ENCODE measurements at places on chromosomes 5 and 9.

GRCh38 chr9:133634081-133634691 lies 2.0 kb upstream of the DBH start:
- DNase-seq, result no peak

DNA sequence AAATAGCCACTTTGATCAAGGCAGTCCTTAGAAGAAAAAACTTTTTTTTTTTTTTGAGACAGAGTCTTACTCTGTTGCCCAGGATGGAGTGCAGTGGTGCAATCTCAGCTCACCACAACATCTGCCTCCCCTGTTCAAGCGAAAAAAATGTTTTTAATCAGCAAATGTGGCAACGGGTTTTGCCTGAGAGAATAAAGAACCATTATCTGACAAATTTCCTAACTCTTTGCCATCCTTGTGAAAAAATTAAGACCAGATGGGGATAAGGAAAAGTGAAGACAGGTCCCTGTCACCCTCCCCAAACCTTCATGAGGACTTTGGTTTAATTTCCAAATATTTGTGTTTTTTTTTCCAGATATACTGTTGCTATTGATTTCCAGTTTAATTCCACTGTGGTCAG lies 107.3 kb upstream of the SPOCK1 start:
- no peak for DNase-seq

GRCh38 chr9:125239631-125240597 lies 1.2 kb downstream of the HSPA5 start:
- no peak for DNase-seq

GRCh38 chr9:69140123-69140735 lies 33.8 kb upstream of the TJP2 start:
- no peak for DNase-seq

GRCh38 chr5:168525856-168526255 lies 3.2 kb upstream of the FBLL1 start:
- no peak for DNase-seq

GRCh38 chr5:42811591-42812446 lies at the start of gene SELENOP:
TSS of gene SELENOP (minus strand) at chr5:42811892. CDS start at chr5:42808353, 3,539 bp downstream.
- no peak for DNase-seq

- no peak for DNase-seq
These were observed 102.0 kb upstream of the SMC5 start for GRCh38 chr9:70156729-70157128.

DNA sequence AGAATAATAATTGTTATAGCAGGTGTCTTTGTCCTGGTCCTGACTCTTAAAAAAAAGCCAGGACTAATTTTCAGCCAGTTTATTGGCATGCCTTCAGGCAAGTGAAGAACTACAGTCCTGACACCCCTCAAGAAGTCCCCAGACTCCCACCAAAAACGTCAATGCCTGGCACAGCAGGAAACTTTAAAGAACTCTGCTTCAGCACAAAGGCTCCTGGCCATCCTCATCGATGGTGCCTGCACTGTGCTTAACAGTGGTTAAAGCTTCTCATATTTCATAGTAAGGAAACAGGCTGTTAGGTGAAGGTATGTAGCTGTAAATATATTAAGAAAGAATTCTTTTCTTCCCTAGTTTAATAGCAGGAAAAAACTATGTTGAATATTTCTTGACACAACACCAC lies 280.1 kb upstream of the PUM3 start:
- no peak for DNase-seq

DNA sequence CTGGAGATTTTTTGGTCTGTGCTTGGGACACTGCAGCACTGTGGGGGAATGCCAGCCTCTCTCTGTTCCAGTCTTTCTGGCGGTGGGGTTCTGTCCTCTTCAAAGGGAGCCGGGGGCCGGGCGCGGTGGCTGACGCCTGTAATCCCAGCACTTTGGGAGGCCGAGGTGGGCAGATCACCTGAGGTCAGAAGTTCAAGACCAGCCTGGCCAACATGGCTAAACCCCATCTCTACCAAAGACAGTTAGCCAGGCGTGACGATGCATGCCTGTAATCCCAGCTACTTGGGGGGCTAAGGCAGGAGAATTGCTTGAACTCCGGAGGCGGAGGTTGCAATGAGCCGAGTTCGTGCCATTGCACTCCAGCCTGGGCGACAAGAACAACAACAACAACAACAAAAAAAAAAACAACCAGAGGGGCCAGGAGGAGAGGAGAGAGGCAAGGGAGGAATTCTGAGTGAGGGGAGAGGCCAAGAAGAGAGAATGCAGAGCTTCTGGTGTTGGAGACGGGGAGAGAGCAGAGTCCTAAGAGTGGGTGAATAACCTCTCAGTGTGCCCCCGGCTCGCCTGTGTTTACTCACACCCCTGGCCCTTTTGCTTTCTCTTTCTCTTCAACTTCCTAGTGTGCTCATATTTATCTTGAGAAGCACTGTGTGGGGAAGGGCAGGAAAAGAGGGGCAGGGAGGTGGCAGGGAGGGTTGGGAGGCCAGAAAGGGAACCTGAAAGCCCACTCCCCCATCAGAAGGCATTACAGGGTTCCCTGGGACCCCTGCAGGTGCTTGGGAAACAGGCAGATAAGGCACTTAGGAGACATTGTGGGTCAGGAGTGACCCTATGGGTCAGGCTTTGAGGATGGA lies 3.2 kb upstream of the SET start:
- no peak for DNase-seq

GRCh38 chr5:175464942-175465233 lies 13.5 kb upstream of the SFXN1 start:
- DNase-seq, result no peak

DNA sequence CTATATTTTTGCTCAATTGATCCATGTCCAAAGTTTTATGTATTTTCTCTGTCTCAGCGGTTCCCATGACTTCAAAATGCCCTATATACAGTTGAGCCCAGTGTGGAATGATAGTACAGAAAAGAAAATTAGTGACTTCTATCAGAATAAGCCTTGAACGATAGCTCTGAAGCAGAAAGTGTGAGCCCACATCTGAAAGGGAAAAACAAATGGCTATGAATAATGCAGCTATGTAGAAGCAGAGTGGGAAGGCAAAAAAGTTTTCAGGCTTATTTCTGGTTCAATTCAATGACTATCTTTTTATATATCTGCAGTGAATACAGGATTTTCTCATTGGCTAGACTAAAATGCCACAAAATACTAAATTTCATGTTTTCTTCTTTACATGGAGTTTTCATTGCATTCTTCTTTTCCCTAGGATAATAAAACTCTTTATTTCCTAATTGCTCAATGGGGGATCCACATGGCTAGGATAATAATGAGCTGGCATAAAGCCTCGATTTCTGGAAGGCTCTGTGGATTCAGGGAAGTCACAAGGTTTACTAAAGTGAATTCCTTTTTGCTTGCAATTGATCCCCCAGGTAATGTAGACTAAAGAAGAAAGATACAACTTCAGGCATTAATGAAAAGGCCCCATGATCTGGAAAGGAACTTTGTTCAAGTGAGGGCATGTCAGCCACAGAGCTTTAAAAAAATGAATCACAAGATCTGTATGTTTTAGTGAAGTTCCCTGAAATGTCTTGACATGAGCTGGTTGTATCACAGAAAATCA lies 377.0 kb upstream of the RIOK2 start:
- no peak for DNase-seq

DNA sequence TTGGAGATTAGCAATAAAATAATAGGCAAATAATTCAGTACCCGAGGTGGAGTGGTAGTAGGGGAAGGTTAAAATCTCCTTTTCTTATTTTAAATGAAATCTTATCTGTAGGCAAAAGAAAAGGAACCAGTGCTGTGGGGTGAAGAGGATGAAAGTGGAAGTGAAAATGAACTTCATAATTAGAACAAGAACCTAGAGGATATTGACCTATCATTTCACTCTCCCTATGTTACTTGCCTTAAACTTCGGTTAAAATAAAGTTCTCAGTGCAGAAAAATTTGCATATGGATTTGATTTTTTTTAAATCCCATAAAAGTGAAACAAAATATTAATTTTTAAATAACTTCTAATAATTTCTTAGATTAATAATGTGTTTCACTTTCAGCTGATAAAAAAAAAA lies 1094.9 kb upstream of the C9orf72 start:
- no peak for DNase-seq

- no peak for DNase-seq
These were observed 79.7 kb upstream of the SSBP2 start for GRCh38 chr5:81830596-81830995.

- no peak for DNase-seq
These were observed 134.5 kb downstream of the SEC61B start for GRCh38 chr9:99356512-99356971.

- DNase-seq, result no peak
These were observed 177.4 kb downstream of the SAXO1 start for GRCh38 chr9:18855656-18856055.

GRCh38 chr9:88684046-88684445 lies 149.1 kb downstream of the NXNL2 start:
- DNase-seq, result no peak

DNA sequence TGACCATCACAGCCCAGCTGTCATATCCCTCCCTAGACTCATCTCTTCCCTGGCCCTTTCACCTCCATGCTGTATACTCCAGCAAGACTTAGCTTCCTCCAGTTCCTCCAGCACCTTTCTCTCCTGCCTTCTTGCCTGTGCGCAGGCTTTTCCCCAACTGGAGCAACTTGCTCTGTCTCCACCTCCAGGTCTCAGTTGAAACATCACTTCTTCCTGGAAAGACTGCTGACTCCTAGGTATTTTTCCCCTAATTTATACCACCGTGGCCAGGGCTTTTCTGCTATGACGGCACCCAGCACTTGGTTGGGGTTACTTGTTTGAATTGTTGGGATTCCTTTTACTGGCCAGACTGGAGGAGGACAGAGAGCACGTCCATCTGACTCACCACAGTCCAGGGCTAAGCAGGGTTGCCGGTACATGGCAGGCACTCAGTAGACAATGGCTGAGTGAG lies 67.5 kb downstream of the KCNIP1 start:
- DNase-seq, result no peak

GRCh38 chr9:93406371-93406770 lies 45.1 kb upstream of the FAM120A start:
- DNase-seq, result no peak

DNA sequence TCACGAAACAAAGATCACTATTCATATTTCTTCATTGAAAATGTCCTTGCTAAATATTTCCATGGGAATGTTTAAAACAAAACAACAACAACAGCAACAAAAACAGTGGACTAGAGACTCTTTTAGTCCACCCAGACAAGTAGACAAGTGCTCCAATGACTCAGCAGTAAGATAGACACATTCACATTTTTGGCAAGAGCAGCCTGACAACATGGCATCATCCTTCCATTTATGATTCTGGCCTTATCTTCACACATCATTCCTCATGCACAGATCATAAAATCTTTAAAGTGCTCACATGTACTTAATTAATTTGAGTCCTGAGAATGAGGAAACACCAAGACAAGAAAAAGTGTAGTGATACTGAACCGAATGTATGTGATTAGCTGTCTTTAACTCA lies 132.6 kb upstream of the PDE4D start:
- no peak for DNase-seq

DNA sequence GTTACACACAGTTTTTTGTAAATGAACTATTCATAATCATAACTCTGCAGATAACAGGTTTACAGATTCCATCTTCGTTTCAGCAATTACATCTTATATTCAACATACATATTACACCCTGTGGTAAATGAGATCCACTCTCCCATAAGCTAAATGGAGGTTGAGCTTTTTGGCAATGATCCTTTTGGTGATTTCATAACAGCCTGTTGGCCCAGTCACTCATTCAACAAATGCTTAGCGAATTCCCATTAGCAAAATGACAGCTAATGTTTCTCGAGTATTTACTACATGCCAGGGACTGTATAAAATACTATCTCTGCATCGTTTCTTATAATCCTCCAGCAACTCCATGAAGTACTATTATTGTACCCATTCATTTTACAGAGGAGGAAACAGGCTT lies 25.4 kb upstream of the AGXT2 start:
- no peak for DNase-seq

GRCh38 chr9:115103746-115104477 lies 14.0 kb downstream of the TNC start:
- no peak for DNase-seq

- no peak for DNase-seq
These were observed at the start of gene PLCXD3 for GRCh38 chr5:41510176-41510831. TSS of gene PLCXD3 (minus strand) at chr5:41510601. CDS start at chr5:41510526, 75 bp downstream.

DNA sequence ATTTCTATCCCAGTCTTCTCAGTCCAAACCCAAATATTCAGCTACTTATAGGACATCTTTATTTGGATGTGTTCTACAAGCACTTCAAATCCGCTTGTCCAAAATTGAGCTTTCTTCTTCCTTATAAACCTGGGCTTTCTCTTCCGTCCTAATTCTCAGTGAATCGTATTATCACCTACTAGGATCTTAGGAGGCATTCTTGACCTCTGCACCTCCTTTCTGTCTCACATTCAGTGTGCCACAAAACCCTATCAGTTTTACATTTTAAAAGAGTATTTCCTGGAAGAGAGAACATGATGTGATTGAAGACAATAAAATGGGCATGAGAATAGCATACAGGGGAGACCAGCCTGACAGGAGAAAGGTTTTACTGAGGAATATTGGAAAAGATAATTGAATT lies 16.8 kb upstream of the GNE start:
- DNase-seq, result no peak

Measured in omental fat pad (tissue), 4 donors.